ENCODE measurements at places on chromosomes 2 and 18.
A peak's percentile ranks its signal among the peaks of the same experiment; 100 is the strongest.

DNA sequence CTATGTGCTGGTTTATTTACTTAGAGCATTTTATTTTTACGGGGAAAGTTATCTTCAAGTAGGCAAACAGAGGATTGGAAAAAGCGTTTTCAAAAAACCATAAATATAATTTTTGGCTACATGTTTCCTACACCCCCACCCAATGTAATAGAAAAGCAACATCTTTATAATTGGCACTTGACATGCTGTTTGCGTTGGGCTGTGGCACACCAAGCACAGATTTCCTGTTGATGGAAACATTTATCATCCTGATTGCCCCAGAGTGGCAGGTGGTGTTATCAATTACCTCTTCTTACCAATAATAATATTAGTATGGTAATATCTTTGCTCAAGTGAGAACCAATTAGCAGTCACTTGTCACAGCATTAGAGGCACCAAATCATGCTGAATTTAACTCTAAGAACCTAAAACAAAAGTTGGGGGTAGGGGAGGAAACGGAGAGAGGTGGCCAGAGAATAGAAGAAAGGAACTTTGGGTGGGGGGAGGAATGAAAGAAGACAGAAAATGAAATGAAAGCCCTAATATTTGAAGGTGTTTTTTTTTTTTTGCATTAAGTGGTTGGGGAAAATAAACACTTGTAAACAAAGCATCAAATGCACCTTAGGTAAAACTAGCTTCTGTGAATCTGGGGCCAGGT, 3.8 kb upstream of the SALL3 start:
- no peak for DNase-seq

GRCh38 chr2:241350878-241351639, 5.0 kb upstream of the FARP2 start:
- DNase-seq, result no peak

DNA sequence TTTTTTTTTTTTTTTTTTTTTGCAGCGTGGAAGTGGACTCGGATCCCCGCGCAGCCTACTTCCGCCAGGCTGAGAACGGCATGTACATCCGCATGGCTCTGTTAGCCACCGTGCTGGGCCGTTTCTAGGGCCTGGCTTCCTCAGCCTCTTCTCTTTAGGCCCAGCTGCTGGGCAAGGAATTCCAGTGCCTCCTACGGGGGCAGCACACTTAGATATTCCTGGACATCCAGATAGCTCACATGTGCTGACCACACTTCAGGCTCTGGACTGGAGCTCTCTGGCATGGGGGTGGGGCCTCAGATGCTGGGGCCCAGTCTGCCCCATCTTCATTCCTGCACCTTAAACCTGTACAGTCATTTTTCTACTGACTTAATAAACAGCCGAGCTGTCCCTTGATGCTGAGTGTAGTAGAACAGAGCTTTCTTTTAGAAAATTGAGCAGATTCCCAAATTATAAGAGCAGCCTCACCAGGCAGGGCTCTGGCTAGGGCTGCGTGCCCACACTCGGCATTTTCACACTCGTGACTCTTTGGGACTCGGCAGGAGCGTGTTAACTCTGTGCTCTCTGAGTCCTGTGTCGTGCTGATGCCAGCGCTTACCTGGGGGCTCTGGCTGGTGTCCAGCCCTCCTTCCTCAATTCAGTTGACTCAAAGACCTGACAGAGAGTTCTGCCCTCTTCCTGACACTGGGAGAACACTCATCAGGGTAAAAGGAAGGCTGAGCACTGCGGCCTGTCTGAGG, 19.3 kb downstream of the SLC30A3 start:
- DNase-seq, result no peak

- DNase-seq, result no peak
These were observed 35.2 kb downstream of the NPPC start for GRCh38 chr2:231890896-231891513.

DNA sequence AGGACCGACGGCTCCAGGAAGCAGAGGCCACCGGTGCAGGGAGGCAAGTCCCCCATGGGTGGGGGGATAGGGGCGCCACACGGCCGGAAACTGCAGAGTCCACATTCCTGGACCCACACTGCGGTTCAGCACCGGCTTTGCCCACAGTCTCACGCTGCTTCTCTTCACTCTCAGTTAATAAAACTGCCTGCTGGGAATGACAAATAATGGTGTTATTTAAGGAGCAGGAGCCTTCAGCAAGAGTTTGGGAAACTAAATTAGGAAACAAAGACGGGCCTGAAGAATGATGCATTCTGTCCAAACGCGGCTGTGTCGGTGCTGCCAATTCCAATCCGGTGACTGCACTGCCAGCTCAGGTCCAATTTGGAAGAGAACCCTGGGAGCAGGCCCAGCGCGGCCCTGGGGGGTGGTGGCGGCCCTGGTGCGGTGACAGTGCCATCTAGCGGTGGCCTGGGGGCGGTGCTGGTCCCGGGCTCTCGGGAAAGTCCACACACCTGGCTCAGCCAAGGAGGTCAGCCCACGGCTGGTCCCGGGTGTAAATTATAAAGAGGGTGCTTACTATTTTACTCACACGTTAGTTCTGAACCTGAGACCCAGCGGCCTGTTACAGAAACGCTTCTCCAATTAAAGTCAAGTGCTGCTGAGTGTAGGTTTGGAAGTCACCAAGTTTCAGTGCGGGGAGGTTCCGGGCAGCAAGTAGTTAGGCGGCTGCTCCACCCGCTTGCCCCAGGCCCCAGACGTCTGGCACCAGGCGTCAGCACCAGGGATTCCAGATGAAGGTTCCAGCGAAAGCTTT, 73.1 kb upstream of the PXDN start:
- DNase-seq, result peak; percentile 98

GRCh38 chr18:76259096-76259495, 235.9 kb downstream of the ZNF516 start:
- DNase-seq, result no peak

GRCh38 chr18:63091671-63092364, 227.8 kb downstream of the BCL2 start:
- DNase-seq, result no peak

DNA sequence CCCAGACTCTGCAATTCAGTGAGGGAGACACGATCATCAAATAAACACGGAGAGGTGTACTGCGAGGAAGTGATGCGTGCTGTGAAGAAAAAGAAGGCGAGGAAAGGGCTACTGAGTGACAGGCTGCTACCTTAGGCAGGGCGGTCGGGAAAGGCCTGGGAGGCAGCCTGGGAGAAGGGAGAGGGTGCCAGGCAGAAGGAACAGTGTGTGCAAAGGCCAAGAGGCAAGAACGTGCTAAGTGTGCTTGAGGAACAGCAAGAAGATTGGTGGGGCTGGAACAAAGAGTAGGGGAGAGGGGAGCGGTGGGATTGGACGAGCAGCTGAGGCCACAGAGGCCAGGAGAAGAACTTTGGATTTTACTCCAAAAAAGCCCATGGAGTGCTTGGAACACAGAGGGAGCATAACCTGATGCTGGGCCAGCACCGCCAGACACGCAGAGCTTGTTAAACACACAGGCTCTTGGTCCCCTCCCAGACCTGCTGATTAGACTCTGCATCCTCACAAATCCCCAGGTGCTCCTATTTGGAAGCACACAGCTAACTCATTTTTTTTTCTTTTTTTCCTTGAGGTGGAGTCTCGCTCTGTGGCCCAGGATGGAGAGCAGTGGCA, 30.4 kb downstream of the SERTAD2 start:
- DNase-seq, result no peak

DNA sequence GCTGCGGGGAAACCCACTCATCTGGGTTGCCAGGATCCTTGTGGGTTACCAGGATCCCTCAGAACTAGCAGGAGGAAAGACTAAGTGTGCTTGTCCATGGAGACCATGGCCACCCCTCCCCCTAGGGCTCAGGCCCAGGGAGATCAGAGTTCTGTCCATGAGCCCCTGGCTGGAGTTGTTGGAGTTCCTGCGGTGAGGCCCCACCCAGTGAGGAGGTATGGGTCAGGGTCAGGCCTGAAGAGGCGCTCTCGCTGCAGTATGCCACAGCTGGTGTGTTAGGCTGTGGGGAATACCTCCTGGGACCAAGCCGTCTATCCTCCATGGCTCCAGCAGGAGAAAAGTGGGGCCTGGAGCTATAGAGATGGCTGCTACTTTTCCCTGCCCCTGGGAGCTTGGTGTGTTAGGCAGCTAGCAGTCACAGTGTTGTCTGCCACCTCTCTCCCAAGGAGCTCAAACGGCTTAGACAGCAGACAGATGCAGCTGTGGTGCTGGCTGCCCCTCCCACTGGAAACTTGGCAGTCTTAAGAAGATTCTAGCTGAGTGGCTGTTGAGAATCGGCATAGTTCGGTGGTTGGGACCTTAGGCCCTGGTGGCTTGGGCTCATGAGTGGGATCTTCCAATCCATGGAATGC, 240.3 kb upstream of the CELF4 start:
- DNase-seq, result no peak

Data from AG09309 (cell line).